CD8-positive, alpha-beta T cell (primary cell): ENCODE measurements at places on chromosomes 5 and 9. TPM values are rescaled to one million over a fixed set of nuclear protein-coding genes. Genes with fewer than 3 reads are reported as not detected.

The HAPLN1 gene
- not detected for total RNA-seq

The PAIP1 gene
- total RNA-seq, result 45.7 TPM

The MLANA gene
- not detected for total RNA-seq

The SPINK9 gene
- not detected for total RNA-seq

The GMCL2 gene
- not detected for total RNA-seq

The FANCG gene
- total RNA-seq, result 19.4 TPM

The SAXO1 gene
- 0.03 TPM for total RNA-seq

The EPB41L4B gene
- total RNA-seq, result not detected

The POU5F2 gene
- 0.43 TPM for total RNA-seq

The PTPA gene
- total RNA-seq, result 26.8 TPM

The CCL21 gene
- not detected for total RNA-seq

The N4BP3 gene
- 17.3 TPM for total RNA-seq

The PLPPR1 gene
- total RNA-seq, result not detected

The SLC27A4 gene
- 2.4 TPM for total RNA-seq

The BTNL8 gene
- total RNA-seq, result not detected

The DPM2 gene
- total RNA-seq, result 42.7 TPM

DNA sequence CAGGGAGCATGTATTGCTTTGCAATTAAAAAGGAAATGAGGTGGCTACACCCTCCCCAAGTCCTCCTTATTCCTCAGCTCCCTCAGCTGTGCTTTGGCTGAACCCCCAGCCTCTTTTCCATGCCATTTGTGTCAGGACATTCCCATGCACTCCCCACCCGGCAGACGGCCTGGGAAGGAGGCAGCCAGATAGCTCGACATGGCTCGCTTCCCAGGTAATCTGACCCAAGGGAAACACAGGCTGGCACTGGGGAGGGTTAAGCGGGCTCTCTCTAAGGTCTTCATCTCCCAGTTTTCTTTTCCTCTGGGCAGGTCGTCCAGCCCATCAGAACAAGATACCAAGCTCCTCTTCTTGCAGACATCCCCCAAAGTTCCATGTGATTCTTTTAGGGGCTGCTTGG lies 31.2 kb downstream of the BTNL9 start:
- DNase-seq, result no peak

GRCh38 chr5:134124289-134125038 lies 10.0 kb downstream of the TCF7 start:
- DNase-seq, result no peak

DNA sequence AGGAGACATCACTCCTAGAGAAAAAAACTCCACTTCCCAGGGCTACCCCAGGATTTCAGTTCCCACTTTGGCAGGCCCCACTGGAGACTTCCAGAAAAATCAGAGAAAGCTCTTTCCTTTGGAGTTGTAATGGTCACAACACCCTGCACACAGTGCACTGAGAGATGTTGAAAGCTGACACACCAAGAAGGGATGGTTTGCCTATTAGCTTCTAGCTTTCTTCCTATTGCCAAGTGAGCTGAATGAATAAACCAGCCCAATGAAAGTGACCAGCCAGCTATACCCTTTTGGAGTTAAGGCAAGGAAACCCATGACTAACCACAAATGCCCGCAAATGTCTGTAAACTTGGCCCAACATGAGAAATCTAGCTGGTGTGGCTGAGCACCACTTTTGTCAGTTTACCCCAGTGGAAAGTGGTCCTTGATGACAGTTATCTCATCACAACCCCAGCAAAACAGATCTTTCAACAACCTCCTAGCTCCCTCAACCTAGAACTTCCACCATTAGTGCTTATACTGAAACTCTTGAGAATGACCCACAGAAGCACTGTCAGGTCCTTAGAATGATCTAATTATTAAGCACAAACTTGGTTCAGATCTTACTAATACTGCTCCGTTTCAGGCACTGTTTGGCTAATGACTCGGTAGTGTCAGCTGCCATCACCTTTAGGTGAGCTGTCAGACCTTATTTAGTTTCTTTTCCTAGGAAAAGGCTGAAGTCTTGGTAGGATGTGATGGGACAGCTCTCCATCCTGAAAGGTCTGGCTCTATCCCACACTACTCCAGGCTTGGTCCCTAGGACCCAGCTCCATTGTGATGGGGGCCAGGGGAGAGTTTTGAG lies 11.2 kb downstream of the IRF1 start:
- peak; percentile 27 for DNase-seq

- DNase-seq, result no peak
These were observed at the start of gene FGF1 for GRCh38 chr5:142685418-142686209. TSS of gene FGF1 (minus strand) at chr5:142686090. CDS start at chr5:142614127, 71,963 bp downstream.

DNA sequence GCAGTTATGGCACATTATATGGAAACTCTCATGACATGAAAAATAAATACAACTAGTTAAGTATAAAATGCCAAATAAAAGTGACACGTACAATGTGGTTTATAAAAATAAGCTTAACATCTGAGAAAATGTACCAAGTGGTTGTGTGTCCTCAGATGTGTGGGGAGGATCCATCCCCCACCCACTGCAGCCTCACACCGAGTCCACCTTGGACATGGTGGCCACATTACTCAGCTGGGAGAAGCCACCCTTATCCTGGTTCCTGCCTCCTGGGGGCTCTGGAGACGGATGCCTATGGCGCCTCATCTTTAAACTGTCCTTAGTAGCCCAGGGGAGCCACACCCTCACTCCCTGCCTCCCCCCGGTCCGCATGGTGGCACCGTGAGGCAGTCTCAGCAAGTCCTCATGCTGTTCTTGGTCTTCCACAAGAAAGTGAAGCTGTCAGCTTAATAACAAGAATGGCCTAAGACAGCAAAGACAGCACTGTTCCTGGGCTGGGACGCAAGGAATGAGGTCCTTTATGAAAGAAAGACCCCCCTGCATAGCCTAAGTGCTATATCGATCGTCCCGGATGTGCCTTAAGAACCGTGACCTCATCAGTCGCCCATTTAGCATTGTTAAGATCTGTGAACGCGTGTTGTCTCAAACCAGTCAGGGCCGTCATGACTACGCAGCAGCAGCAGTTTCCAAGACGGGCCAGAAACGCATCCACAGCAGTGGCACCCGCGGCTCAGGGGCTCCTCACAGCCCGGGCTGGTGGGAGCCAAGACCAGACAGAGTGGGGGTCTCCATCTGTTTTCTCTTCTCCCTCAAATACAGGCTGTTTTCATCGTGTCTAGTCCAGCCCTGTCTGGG lies 56.4 kb downstream of the IPPK start:
- no peak for DNase-seq

DNA sequence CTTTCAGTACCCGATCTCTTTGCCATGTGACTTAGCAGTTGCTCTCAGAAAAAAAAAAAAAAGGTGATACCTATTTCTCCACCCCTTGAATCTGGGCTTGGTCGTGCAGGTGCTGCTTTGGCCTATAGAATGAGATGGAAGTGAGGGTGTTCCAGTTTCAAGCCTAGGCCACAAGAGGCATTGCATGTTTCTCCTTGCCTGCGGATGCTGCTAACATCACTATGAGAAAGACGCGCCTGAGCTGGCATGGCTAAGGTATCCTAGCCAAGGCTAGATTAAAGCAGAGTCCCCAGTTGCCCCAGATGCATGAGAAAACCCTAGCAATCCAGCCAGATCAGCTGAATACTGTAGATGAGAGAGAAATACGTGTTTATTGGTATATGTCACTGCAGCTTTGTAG lies 14.7 kb upstream of the CSF1R start:
- DNase-seq, result peak; percentile 36

DNA sequence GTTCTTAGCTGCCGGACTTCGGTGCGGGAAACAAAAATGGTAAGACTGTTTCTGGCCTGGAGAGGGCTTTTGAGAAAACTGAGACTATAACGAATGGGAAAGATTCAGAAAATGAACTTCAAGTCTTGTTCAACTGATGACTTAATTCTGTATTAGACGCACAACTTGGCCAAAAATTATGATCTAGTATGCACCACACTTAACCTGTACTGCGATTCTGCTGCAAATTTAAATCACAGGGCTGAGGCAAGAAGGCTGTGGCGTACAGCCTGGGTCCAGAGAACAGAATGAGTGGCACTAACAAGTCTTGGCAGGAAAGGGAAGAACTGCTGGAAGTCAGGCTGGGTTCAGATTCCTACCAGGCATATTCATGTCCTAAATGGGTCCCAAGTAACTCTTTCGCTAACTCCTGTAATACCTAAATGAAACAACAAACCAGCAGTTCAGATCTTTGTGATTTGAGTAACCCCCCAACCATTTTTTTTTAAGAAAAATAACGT lies 781 bp upstream of the COL23A1 start:
- DNase-seq, result no peak

DNA sequence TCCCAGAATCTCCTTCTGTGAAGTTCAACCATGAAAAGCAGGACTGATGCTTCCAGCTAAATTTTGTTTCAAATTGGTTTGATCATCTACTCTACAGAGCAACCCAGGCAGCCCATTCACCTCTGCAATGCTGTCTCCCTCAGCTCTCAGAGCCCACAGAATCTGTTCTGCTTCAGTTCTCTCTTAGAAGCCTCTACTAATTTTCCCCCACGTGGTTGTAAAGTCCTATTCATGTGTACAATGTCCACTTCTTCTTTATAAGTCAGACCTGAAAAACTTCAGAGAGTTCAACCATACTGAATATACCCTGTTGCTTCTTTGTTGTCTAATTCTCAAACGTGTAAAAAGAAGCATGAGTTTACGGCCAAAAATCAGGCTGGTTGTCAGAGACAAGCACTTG lies 21.3 kb upstream of the FAM13B start:
- no peak for DNase-seq

GRCh38 chr5:132886064-132886823 lies 12.8 kb downstream of the LEAP2 start:
- DNase-seq, result no peak

DNA sequence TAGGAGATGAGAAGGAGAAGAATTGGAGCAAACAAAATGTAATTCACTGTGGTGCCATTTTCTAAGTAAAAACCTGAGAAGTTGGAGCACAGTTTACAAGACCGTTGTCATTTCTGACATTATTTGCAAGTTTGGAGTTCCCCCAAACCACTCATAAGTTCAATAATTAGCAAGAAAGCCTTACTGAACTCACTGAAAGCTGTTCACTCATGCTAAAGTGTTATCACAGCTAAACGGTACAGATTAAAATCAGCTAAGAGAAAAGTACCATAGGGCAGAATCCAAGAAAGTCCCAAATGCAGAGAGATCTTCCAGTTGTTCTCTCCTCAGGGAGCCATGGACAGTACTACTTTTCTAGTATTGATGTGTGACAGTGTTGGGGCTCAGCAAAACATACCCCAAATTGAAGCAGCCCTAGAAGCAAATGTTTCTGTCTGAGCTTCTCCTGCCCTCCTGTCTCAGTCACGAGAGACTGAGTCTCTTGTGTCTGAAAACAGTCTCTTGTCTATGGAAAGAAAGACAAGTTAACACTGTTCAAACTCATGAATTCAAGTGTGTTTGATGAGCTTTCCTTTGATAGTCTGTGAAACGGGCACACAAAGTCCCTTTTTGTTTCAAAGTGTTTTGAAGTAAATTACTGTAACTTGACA lies 221.2 kb downstream of the GABRG2 start:
- no peak for DNase-seq

- no peak for DNase-seq
These were observed 76.5 kb upstream of the ATG10 start for GRCh38 chr5:81895307-81895706.

DNA sequence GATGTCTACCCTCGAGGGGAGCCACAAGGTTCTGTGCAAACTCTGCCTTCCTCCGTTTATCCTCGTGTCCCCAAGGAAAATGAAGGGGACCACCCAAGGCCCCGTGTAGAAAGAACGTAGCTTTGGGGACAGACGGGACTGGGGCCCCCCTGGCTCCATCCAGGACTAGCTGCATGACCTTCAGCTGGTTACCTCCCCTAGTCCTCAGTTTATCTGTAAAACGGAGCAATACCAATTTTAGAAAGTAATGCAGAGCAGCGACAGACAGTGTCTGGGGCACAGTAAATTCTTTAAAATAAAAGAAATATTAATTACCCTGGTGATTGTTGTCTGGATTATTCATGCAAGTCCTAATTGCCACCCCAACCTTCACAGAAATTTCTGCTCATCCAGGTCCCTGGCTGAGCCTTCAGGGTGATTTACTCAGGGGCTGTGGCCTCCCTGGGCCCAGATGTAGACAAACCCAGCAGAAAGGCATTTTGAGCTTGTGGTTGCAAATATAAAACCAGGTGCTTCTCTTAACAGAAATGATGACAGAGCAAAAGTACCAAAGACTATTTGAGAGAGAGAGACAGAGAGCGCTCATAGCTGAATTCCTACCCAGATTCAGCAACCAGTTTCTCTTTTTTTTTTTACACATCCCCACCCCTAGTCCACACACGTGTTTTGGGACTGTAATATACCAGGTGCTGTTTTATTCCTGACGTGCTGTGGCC lies 155.1 kb upstream of the SMIM23 start:
- no peak for DNase-seq

- DNase-seq, result no peak
These were observed 24.0 kb downstream of the ADAMTS16 start for GRCh38 chr5:5164163-5164562.

GRCh38 chr9:125747765-125748445 lies 732 bp downstream of the PBX3 start:
- DNase-seq, result peak; percentile 23

- no peak for DNase-seq
These were observed 520 bp downstream of the CCIN start for GRCh38 chr9:36169708-36170107.

- DNase-seq, result no peak
These were observed 2.9 kb downstream of the NRARP start for GRCh38 chr9:137299203-137299565.

- no peak for DNase-seq
These were observed 31.8 kb downstream of the C5orf15 start for GRCh38 chr5:133936651-133937015.

- DNase-seq, result no peak
These were observed 108.3 kb upstream of the PCA3 start for GRCh38 chr9:76655971-76656370.

DNA sequence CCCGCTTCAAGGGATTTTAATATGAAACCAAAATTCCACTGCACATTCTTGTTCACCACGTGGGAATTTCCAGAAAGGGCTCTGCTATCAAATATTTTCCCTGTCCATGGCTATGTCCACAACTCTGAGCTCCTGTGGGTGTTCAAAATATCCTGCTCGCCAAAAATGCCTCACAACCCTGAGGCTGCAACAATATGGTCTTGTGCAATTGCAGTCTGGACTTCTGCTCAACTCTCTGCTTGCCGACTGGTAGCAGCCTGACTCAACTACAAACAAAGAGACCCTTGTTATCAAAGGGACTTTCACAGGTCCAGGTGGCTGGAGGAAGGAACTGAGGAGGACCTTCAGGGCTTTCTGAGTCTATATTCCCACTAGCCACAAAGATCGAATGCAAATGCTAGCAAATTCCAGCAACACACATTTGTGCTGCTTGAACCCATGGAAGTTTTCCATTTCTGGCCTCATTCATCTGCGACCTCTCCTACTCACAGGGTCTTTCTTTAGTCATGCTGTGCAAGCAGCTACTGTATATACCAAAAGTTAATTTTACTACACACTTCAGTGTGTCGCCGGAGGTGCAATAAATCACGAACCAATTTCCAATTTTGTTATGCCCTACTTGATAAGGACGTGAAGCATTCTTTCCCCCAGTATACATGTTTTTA lies 169.2 kb upstream of the SLC30A5 start:
- no peak for DNase-seq

GRCh38 chr5:21818370-21818720 lies 1034.8 kb downstream of the CDH12 start:
- no peak for DNase-seq
